ENCODE measurements at places on chromosomes 12 and 14. TPM values are rescaled to one million over a fixed set of nuclear protein-coding genes. Genes with fewer than 3 reads are reported as not detected.

ANKRD33 gene
- total RNA-seq, result not detected

OR10A7 gene
- total RNA-seq, result not detected

OTX2 gene
- total RNA-seq, result not detected

PYGL gene
- 43.0 TPM for total RNA-seq

FKBP4 gene
- total RNA-seq, result 97.5 TPM

DNA sequence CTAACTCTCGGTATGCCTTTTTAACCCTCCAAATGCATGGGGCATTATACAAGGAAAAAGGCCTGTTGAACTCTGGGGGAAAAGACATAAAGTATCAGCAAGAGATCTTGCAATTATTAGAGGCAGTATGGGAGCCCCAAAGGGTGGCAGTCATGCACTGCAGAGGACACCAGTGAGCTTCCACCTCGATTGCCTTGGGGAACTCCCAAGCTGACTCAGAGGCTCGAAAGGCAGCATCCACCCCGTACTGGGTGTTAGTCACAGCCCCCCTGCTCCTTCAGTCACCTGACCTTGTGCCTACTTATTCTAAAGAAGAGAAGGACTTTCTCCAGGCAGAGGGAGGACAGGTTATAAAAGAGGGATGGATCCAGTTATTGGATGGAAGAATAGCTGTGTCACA lies 781.4 kb upstream of the TMEM132C start:
- DNase-seq, result peak; percentile 26

DNA sequence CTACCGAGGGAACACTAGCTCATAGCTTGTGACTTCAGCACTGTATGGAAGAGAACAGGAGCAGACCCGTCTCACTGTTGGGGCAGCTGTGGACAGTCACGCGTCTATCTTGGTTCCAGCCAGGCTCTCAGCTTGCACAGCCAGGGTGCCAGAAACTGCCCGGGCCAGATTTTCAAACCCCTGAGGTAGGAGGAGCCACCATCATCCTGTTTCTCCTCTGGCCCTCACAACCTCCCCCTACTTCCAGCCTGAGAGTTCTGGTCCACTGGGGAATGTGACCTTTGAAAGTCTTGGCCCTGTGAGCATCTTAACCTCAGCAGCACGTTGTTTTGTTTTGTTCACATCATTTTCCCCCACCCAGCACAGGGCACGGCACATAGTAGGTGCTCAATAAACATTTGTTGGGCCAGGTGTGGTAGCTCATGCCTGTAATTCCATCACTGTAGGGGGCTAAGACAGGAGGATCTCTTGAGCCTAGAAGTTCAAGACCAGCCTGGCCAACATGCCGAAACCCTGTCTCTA lies 50.4 kb downstream of the PSMA6 start:
- no peak for DNase-seq

- no peak for DNase-seq
Measured at GRCh38 chr12:85138833-85139232, 102.7 kb downstream of the LRRIQ1 start.

GRCh38 chr12:54032086-54032619 lies 697 bp upstream of the HOXC5 start:
- DNase-seq, result no peak

- DNase-seq, result no peak
Measured at GRCh38 chr14:50123062-50123461, 6.7 kb upstream of the VCPKMT start.

- no peak for DNase-seq
Measured at GRCh38 chr12:73863546-73863945, 674.1 kb upstream of the ATXN7L3B start.

DNA sequence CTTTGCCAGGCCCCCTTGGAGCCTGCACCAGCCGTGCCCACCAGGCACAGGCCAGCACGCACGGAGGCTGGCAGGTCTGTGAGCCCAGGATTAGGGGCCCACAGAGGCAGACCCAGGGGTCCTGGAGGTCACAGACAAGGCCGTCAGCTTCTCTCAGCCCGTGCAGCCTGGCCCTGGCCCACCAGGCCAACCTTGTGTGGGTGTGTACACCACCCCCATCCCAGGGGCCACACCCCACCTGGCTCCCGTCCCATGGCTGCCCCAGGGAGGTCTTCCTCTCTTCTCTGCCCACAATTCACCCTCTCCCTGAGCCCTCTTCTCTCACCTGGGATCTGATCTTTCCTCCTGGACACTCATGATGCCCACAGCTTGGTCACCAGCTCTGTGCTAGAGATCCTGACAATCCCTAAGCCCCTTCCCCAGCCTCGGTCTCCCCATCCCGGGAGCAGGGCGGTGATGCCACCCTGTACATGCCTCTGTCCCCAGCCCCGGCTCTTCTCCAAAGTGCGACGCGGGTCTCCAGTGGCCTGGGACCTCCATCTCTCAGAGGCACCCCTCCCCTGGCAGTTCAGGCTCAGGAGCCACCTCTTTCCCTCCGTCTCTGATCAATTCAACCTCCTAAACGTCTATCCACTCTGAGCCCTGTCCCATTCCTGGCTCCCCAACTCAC lies 31.1 kb upstream of the GPR132 start:
- no peak for DNase-seq

GRCh38 chr12:115885040-115885690 lies 392.3 kb downstream of the MED13L start:
- no peak for DNase-seq

- no peak for DNase-seq
Measured at GRCh38 chr12:51884676-51885229, 3.1 kb upstream of the ANKRD33 start.

Data from H4 (cell line).